ENCODE measurements at places on chromosomes 16 and 17.

GRCh38 chr16:2858245-2859025, 465 bp upstream of the PRSS22 start:
- no peak for DNase-seq

DNA sequence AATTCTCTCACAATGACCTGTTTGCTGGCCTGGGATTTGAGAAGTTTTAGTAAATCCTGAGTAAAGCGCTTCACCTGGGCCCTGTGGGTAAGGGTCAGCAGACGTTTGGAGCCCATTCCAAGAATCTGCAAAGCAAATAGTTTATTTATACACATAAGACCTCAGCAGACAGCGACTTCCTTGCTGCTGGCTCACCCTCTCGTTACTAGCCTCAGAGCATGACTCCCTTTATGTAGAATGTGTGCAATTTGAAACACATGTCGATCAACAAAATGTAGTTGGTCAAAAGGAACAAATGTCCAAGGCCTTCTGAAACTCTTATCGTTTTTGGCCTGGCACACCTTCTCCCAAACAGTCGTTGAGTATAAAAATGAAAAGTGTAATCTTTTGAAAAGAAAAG, 31.3 kb downstream of the MARF1 start:
- no peak for DNase-seq

GRCh38 chr16:89721546-89722391, 432 bp downstream of the ZNF276 start:
- no peak for DNase-seq

DNA sequence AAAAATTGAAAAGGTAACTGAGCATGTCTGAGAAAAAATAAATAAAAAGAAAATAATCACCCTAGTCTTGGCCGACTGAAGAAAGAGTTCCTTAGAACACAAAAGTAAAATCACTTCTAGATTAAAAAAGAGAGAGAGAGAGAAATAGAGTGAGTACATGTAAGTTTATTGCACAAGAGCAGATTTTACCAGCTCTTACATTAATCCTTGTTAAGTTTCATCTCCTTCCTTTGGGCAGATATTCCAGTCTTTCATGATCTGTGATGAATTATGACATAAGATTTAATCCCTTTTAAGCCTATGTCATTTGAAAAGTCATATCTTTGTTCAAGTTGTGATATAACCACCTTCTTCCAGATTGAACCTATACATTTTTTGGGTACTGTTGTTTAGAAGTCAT, 54.8 kb downstream of the NFAT5 start:
- no peak for DNase-seq

DNA sequence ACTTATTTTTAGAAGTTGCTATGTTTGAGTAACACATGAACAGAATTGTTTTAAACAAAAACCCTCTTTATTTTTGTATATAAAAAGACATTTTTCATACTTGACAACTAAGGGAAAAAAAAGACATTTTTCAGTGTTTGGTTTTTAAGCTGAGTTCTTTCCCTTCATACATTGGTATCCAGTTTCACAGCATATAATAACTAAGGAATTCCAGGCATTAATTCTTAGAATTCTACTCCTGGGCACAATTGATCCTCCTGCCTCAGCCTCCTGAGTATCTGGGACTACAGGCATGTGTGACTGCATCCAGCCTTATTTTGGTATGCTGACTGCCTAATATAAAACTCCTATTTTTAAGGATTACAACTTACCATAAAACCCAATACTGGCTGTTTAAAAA, 8.4 kb downstream of the FBXO47 start:
- DNase-seq = no peak

- no peak for DNase-seq
Measured at GRCh38 chr16:55645986-55646385, 9.8 kb upstream of the SLC6A2 start.

- DNase-seq = no peak
Measured at GRCh38 chr17:64386412-64387144, 4.1 kb downstream of the PECAM1 start.

GRCh38 chr17:65984299-65984698, 207.6 kb downstream of the CEP112 start:
- DNase-seq = no peak

DNA sequence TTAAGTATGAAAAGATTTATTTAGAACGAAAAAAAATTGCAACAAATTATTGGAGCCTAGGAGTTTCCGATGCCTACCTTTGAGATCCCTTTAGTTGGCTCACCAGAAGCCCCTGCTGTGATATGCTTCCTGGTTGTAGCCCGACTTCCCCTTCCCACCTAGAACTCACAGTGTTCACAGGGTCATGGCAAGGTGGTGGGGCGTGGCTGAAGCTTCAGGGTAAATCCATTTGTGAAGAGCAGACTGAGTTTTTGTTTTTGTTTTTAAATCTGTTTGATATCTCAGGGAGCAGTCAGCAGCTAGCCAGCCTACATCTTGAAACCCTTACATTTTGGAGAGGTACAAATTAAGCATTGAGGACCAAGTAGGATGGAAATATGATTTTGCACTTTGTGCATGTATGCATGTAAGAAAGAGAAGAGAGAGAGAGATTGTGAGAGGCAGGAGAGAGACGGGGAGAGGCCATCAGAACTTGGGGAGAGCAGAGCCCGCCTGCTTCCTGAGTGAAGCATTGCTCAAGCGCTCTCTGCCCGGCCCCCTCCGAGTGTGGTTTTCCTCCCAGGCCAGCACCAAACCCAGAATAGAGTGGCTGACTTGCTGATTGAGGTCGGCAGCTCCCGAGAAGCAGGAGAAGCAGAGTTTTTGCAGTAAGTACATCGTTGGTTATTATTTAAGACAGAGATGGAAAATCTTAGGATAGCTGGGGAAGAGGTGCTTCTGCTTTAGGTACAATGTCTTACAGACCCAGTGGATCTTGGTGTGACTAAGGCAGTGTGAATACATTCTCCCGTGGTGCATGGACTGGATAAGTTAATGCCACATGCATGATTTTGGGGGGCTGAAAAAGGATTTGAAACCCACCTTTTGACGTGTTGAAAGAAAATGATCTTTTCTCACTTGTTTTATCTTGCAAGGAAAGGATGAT, 64.2 kb downstream of the SPECC1 start:
- DNase-seq = no peak

DNA sequence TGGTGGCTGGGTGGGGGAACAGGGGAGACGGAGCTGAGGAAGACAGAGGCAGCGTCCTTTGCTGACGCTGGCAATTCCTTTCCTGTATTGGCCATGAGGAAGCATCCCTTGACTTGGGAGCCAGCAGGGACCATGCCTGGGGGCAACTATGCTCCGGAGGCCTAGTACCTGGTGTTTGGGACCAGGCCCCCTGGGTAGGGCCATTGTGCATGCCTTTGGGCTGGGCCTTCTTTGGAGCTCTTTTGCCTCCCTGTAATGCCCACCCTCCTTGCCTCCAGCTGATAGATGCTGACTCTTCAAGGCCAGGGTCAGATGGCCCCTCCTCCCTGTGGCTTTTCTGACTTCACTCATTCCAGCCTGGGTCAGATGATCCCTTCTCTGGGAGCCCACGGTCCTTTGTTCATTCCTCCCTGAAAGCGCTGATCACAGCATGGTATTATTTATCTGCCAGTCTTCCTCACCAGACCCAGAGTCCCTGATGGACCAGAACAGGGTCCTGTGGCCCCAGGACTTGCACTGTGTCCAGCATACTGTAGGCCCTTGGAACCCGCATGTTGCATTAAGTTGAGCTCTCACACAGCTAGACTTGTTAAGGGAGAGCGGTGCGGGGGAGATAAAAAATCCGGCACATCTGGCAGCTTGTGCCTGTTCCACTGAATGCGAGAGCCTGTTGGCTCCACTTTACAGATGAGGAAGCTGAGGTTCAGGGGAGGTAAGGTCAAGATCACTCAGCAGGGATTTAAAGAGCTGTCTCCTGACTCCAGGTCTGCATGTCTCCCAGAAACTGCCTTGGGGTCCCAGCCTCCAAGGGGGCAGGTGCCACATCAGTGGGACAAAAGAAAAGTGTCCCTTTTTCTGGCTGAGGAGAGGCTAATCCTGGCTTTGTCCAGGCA, 2.9 kb downstream of the STARD3 start:
- no peak for DNase-seq

GRCh38 chr17:51510940-51511339, 250.6 kb downstream of the UTP18 start:
- no peak for DNase-seq

- DNase-seq = no peak
Measured at GRCh38 chr16:88809068-88809675, 2.6 kb downstream of the APRT start.

- DNase-seq = no peak
Measured at GRCh38 chr16:5607169-5607568, 509.6 kb upstream of the EEF2KMT start.

DNA sequence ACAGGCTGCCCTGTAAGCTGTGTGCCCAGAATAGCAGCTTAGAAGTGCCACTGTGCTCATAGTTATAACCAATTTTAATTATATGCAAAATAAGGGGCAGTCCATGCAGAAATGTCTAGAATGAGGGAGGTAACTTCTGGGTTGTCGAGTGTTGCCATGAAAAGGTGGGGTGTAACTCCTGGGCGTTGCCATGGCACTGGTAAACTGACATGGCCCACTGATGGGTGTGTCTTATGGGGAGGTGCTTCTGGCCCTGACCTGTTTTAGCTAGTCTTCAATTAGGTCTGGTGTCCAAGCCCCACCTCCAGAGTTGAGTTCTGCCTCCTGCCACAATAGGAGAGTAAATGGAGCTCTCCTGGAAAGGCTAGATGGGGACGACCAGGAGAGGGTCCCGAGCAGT, 120.6 kb downstream of the SALL1 start:
- no peak for DNase-seq

DNA sequence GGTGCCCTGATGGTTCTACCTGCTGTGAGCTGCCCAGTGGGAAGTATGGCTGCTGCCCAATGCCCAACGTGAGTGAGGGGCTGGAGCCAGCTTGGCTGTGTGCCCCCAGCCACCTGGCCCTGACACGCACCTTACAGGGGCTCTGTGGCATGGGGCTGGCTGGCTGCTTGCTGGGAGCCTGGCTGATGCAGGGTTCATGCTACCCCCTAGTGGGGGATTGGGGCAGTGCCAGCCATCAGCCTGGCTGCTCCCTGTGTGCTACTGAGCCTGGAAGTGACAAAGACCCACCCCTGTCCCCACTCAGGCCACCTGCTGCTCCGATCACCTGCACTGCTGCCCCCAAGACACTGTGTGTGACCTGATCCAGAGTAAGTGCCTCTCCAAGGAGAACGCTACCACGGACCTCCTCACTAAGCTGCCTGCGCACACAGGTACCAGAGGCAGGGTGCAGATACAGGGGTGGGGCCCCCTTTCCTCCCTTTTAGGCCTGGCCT, 5.7 kb downstream of the GRN start:
- DNase-seq = no peak

GRCh38 chr17:60676758-60677307, 818 bp upstream of the BCAS3 start:
- DNase-seq = no peak

DNA sequence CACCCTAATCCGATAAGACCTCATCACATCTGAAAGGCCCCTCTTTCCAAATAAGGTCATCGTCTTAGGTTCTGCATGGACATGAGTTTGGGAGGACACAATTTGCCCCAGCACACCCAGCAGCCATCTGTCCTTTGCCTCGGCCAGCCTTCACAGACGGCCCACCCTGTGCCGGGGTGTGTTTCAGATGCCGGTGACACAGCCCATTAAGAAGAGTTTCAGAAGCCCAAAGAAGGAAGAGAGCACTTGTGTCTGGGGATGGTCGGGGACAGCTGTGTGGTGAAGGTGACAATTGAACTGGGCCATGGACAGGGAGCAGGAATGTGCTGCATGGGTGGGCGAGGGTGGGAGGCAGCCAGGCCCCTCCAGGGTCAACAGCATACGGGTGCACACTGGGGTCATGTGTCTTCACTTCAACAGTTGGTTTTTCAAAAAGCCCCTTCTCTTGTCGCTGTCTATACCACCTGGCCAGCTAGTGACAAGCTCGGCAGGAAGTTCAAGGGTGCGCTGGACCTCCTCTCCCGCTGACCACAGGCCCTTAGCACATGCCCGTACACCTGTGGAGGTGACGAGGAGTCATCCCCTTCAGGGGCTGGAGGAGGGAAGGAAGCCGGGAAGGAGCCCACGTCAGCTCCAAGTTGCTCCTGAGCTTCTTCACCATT, 183.1 kb downstream of the C16orf95 start:
- no peak for DNase-seq

GRCh38 chr17:28188841-28189263, 130.1 kb upstream of the TMEM97 start:
- DNase-seq = no peak

DNA sequence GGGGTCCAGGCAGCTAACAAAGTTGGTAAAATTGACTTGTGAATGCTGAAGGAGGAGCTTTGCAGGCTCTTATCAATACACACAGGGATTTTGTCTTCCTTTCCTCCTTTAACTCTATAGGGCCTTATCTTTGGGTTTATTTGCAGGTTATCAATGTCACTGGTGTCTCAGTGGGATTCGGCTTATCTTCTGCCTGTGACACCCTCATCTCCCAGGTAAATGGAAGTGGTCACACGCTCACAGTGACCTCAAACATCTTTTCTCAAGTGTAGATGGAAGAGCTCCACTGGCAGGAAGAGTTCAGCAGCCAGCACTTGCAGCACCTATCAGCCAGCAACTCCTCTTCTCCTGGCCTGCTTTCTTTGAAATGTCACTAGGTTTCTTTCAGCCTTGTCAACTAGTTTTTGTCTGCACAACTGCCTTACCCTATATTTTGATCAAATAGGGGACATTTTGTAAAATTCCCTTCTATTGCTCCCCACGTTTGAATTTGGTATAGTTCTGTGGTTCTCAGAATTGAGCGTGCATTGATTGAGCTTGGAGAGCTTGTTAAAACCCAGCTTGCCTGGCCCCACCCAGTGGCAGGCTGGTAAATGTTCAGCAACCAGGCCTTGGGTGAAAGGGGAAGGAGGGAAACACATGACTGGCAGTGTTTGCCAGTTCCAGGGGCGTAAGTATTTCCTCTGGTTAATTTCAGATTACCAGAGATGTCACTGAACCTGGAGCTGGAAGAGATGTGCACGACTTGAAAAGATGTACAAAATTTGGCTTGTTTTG, 12.8 kb downstream of the SLC47A1 start:
- no peak for DNase-seq

GRCh38 chr17:44585315-44585714, 28.0 kb downstream of the FZD2 start:
- no peak for DNase-seq

DNA sequence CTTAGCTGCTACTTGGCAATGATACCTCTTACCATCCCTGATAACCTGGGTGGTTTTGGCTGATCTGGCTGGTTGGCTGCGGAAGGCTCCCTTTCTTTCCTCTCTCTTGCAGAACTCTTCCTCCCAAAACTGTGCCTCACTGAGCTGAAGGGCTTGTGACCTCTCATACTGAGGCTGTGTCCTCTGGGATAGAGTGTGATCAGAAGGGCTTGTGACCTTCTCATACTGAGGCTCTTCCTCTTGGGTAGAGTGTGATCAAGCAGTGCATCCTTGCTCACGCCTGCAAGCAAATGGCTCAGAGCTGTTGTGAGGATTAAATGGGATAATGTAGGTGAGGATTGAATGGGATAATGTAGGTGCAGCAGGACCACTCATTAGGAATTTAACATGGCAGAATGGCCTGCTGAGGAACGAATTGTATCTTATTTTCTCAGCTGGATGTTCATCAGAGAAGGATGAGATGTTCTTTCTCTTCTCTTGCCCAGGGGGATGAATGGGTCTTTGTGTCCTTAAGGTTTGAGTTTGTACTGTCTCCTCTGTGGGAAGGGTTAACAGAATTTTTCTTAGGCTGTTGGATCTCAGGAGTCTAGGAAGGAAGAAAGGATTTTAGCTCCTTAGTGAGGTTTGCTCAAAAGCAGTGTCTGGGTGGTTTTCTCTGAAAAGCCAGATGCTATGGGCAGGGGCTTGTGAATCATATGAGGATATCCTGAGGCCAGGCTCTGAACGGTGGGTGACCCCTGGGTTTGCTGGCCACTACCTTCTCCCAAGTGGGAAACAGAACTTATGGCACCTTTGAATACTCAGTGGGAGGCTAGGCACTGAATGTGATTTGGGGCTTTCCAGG, 130.0 kb upstream of the HS3ST2 start:
- DNase-seq = no peak

Data from cortex of kidney (tissue), 1 donor.